Stimulated activated CD4-positive, alpha-beta T cell treated with anti-CD3 and anti-CD28 coated beads, Interleukin-4, amount 100 ng/mL, for 24 hours (primary cell): ENCODE measurements at places on chromosomes 3 and 15.

DNA sequence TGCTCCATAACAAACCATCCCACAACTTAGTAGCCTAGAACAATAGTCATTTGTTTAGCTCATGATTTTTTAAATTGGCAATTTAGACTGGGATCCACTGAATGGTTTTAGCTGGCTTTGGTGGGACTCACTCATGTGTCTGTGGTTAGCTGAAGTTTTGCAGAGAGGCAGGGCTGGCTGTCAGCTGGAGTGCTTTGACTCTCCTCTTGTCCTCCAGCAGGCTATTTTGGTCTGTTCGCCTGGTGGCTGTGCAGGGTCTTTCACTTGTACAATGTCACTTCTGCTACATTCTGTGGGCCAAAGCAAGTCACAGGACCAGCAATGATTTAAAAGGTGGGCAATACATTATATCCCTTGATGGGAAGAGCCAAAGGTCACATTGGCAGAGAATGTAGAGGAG, 1146.5 kb downstream of the ROBO2 start:
- no peak for DNase-seq

- no peak for DNase-seq
Measured at GRCh38 chr3:56880720-56881575, 79.2 kb upstream of the ARHGEF3 start.

DNA sequence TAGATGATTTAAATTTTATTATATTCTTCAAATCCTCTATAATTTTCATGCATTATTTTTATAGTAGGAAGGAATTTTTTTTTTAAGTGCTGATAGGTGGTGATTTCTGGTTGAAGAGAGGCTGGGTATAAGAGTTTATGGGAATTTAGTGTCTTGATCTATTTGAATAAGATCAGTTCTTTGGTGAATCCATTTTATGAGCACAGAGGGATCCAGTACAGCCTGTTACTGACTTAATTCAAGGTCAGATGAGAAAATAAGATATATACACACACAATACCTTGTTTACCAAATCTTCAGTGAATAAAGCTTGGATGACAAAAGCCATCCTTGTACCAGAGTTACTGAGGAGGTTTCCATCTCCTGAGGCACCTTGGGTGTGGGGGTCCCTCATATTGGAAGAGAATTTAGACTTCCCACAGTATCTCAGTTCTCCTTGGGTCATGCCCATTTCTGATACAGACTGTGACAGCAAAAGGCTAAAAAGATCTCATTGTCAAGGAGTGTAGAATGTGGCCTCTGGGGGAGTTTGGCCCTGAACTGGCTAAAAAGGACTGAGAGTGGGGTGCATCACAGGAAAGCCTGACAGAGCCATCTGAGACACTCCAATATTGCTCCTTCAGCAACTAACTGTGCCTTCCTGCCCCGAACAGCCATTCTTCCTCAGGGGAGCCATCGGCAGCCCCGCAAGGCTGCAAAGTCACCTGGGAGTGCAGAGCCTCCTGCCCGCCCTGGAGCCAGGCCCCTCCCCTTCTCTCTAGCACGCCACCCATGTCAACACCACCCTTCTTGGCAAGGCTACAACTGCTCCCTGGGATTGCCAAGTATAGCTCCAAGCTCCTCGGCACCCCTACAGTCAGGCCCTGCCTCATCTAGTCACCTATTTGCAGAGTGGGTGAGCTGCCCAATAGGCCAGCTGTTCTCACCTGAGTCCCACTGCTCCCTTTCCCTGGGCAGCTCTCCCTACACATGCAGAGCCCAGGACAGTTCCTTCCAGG, 43.1 kb upstream of the HACD2 start:
- no peak for DNase-seq

DNA sequence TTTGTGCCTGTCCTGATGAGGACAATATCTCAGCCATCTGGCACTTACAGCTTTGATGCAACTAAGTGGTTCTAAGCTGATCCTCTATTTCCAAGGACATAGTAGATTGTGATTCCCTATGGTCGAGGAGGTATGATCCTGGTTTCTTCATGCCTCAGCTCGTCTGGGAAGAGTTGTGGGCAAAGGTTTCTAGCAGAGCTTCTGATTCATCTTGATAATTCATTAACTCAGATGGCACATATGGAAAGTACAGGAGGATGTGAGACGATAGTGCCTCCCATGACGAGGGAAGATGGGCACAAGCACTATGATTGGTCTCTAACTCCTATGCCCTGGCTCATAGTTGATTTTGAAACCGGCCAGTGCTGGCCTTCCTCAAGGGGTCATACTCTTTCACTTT, 334.2 kb upstream of the SEMA6D start:
- no peak for DNase-seq

DNA sequence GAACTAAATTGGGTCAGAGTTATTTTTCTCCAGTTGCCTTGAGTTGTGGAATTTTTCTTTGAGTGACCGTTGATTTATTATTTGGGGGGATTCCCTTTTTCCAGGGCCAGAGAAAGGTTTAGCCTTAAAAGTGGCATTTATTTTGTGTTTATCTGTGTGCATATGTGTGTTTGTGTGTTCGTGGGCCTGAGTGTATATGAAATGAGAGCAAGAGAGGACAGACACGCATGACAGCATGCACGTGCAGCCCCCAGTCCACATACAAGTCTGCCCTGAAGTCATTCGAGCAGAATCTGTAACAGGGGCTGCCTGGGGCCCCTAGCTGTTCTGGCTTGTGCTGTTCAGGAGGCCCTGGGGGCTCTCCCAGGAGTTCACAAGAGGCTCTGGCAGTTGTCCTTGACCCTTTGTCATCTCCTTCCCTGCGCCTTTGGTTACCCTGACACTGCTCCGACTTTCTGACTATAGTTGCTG, 18.3 kb upstream of the TRAK1 start:
- DNase-seq = no peak

GRCh38 chr15:87816811-87817210, 439.7 kb downstream of the NTRK3 start:
- no peak for DNase-seq

- DNase-seq = no peak
Measured at GRCh38 chr3:52763466-52763865, 7.3 kb downstream of the NEK4 start.

DNA sequence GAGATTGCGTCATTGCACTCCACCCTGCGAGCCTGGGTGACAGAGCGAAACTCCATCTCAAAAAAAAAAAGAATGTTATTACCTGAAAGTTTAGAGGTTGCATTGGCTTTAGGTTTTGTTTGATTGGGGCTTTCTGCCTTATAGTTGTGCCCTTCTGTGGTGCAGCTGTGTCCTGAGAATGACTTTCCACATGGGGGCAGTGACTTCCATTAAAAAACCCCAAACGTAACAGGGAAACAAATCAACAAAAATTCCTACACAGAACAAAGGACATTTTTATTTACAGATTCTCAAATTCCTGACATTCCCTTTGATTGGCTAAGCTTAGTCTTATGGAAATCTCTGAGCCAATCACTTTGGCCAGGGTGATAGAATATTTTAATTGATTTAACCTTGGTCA, 154.1 kb upstream of the GPR149 start:
- DNase-seq = no peak

GRCh38 chr3:173371848-173372487, 25.6 kb upstream of the NLGN1 start:
- DNase-seq = no peak

DNA sequence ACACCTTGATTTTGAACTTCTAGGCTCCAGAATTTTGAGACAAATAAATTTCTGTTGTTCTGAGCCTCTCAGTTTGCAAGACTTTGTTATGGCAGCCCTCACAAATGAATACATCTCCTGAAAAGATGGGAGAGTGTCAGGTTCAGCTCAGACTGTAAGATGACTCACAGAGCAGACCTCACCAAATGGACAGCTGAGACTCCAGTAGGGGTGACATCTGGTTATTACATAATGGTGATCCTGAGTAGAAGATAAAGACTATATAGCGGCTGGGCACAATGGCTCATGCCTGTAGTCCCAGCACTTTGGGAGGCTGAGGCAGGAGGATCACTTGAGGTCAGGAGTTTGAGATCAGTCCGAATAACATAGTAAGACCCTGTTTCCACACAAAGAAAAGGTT, 26.2 kb upstream of the MTMR14 start:
- DNase-seq = no peak

DNA sequence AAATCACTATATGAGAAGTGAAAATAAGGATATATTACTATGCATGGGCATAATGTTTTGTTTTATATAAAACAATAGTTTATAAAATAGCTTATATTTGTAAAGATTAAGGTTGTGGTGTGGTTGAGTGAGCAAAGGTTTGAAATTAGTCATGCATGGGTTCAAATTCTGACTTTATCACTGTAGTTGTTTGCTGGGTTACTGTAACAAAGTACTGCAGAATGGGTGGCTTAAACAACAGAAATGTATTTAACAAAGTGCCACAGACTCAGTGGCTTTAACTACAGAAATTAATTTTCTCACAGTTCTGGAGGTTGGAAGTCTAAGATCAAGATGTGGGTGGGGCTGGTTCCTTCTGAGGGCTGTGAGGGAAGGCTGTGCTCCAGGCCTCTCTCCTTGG, 184.8 kb upstream of the THRB start:
- no peak for DNase-seq
